Activated naive CD4-positive, alpha-beta T cell treated with anti-CD3 and anti-CD28 coated beads, Interleukin-2, amount 50 U/mL, for 16 hours (primary cell): ENCODE measurements at places on chromosomes 4 and X.

- no peak for DNase-seq
Measured at GRCh38 chr4:34973650-34974312, 1270.5 kb downstream of the ARAP2 start.

- no peak for DNase-seq
Measured at GRCh38 chr4:52164116-52164515, 113.0 kb downstream of the SPATA18 start.

DNA sequence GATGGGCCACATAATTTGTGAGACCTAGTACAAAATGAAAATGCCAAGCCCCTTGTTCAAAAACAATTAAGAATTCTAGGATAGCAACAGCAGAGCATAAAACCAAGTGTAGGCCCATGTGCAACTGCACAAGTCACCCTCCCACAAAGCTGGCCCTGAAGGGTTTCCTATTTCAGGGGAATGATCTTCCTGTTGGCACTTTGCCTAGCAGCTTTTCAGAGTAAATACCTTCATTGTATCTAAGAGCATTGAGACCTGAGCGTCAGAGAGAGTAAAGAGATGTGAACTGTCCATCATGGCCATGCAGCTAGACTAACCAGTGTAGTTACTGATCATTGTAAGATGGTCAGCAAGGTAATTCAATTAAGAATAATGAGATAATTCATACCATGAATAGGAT lies 113.6 kb downstream of the CNKSR2 start:
- DNase-seq = no peak

- no peak for DNase-seq
Measured at GRCh38 chr4:17597517-17597916, 16.9 kb upstream of the MED28 start.

- DNase-seq = no peak
Measured at GRCh38 chr4:183967266-183967665, 62.2 kb downstream of the STOX2 start.

GRCh38 chr4:36273276-36273675 lies 8.1 kb upstream of the DTHD1 start:
- DNase-seq = no peak

DNA sequence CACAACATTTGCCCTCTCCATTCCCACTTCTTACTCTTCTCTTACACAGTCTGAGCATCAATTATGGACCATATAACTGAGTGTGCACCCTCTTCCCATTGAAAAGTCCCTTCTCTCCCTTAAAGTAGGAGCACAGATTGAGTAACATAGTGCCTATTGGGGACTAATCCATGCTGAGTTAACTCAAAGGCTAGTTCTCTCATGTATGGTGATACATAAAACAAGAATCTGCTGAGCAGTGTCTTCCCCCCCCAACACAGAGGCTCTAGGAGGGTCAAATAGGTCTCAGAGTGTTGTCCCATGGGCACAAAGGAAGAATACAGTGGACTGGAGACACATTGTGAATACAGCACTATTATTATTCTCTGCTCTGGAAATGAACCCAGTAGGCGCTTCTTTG lies 274.6 kb upstream of the BOD1L1 start:
- no peak for DNase-seq

DNA sequence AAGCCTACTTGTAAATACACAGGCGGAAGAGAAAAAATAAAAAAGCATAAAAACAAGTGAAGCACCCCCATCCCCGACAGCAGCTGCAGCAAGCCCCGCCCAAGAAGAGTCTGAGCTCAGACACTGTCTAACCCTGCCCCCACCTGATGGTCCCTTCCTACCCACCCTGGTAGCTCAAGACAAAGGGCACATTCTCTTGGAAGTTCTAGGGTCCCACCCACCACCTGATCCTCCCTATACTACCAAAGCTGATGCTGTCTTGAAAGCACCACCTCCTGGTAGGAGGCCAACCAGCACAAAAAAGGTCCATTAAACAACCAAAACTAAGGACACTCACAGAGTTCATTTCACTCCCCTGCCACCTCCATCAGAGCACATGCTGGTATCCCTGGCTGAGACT lies 308.2 kb downstream of the KLHL13 start:
- no peak for DNase-seq

DNA sequence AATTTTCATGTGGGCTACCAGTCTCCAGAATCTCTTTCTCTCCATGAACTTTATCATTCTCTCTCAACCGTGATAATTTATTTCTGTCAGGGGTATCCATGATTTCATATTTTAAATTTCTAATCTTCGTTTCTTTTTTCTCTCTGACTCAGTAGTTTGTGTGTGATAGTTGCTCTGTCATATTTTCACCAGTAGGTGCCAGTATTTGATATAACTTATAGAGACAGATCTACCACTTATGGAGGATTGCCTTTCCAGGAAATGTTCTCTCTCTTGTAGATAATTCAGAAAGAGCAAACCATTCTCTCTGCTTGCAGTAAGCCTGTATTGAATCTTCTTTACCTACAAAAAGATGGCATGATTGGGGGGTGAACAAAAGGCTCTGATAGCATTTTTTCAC lies 79.3 kb upstream of the DYNLT3 start:
- no peak for DNase-seq

DNA sequence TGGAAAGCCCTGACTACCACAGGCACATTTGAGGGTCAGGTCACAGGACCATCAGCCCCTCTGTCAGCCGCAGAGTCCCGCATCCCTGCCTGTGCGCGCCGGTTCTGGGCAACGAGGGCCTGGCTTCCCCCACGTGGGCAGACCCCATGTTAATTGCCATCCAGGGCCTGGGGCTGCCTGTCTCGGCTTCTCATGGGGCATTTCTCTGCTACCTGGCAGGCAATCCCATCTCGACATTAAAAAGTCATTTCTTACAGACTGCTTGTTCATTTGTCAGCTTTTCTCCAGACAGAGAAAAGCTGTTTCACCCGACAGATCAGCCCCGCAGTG lies 45.6 kb upstream of the SORCS2 start:
- no peak for DNase-seq

DNA sequence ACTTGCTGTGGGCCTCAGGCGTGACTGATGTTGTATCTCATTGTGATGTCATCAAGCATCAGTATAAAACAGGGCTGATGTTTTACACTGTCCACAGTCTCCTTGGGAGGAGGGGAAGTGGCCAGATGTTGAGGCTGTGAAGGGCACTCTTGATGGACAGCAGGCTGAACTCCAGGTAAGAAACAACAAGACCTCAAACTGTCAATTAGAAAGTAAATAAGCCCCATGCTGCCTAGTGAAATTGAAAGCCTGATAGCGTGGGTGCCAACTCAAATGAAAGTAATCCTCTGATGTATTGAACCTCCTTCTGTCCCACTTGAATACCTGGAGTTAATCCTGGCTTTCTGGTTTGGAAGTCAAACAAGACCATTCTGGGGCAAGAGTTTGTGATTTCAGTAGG lies 19.7 kb downstream of the VSIG1 start:
- DNase-seq = no peak

DNA sequence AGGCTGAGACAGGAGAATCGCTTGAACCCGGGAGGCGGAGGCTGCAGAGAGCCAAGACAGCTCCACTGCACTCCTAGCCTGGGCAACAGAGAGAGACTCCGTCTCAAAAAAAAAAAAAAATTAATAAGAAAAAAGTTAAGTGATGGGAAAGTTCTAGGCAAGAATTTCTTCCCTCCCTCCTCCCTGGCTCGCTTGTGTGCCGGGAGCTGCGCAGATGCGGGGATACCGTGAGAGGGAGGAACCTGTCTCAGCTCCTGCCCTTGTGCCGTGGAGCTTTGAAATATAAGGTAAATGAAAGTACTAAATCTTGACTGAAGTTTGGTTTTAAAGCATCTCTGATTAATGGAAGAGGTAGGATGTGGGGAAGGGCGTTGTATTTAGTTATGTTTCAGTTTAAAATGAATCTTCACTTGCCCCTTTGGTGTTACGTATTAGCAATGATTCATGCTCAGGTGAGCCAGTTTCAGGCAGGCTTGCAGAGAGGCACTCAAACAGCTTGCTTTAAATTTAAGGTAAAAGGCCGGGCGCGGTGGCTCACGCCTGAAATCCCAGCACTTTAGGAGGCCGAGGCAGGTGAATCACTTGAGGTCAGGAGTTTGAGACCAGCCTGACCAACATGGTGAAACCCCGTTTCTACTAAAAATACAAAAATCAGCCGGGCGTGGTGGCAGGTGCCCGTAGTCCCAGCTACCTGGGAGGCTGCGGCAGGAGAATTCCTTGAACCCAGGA lies 1.4 kb upstream of the UFSP2 start:
- no peak for DNase-seq

DNA sequence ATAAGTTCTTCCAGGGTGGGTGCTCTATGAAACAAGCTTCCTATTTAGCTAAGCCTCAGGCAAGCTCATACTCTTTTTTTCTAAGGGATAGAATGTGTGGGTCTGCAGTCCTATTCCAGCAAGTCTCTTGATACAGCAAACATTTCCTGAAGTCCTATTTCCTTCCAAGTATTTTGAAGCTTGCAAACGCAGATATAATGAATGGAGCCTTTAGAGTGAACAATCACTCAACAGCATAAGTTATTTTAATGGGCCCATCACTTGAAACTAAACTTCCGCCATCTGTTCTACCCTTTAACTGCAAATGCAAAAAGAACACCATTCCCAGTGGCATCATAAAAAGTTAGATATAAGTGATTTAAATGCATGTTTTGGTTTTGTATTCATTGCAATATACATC lies 108.3 kb upstream of the TAPT1 start:
- no peak for DNase-seq
